Frontal cortex (tissue), 4 donors: ENCODE measurements at places on chromosomes 2 and 18. TPM values are rescaled to one million over a fixed set of nuclear protein-coding genes. Genes with fewer than 3 reads are reported as not detected.

Gene IHH
- 0.41 TPM for total RNA-seq

Gene NAB1
- 57.5 TPM for total RNA-seq

Gene SLC4A5
- total RNA-seq = 1.2 TPM

Gene SLC35G4
- not detected for total RNA-seq

Gene UGT1A3
- total RNA-seq = not detected

Gene MDH1B
- total RNA-seq = 4.5 TPM

Gene MBOAT2
- total RNA-seq = 125 TPM

Gene RSAD2
- 3.3 TPM for total RNA-seq

Gene CFAP65
- 0.82 TPM for total RNA-seq

Gene TUBA4A
- total RNA-seq = 2.0 TPM

Gene RIT2
- total RNA-seq = 29.3 TPM

Gene RESP18
- total RNA-seq = 0.82 TPM

Gene FOXI3
- total RNA-seq = 0.41 TPM

Gene UGT1A4
- not detected for total RNA-seq

Gene IL1R2
- total RNA-seq = not detected

Gene ARMC9
- total RNA-seq = 15.1 TPM

Gene MEP1B
- 0.41 TPM for total RNA-seq

Gene ABCB11
- total RNA-seq = under 0.01 TPM
